H54 (cell line): ENCODE measurements at places on chromosomes 1 and 21.

DNA sequence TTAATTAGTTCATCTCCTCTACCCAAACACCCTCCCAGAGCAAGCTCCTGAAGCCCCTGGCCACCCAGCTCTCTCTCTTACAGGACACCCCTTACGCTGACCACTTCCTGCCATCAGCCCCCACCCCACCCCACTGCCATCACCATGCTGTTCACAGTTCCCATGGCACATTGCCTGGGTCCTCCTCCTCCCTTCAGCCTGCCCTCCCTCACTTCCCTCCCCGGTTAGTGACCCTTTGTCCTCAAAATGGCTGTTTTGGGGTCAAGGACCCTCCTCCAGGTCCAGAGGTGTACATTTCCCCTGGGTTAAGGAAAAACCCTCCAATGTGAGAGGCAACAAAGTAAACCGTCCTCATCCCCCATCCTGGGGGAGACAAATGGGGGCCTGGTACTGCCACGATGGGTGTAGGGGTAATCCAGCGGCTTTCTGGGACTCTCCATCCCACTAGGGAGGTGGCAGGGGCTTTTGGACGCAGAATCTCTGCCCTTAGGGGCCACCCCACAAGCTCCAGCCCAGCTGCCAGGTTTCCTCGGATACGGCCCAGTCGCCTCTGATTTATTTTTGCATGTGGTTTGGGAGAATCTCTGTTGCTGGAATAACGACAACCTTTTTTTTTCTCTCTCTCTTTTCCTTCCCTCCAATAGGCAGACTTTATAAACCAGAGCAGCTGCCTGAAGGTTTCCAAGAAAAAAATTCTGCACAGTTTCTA lies 8.5 kb downstream of the CAMK2N1 start:
- no peak for DNase-seq

DNA sequence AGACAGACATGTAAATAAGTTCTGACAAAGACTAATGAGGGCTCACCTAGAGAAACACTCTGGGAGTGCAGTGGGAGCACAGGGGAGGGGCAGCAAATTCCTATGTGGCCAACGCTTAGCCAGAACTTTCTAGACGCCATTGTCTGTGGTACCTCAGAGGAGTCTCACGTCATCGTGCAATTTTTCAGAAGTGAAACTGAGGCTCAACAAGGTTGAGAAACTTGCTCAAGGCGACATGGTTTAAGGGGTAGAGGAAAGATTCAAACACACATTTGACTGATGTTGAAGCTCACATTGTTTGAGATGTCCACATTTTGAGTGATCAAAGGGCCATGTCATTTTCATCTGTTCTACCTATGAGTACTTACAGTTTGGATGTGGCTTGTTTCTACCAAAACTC lies 152.6 kb upstream of the LMO4 start:
- DNase-seq, result no peak

DNA sequence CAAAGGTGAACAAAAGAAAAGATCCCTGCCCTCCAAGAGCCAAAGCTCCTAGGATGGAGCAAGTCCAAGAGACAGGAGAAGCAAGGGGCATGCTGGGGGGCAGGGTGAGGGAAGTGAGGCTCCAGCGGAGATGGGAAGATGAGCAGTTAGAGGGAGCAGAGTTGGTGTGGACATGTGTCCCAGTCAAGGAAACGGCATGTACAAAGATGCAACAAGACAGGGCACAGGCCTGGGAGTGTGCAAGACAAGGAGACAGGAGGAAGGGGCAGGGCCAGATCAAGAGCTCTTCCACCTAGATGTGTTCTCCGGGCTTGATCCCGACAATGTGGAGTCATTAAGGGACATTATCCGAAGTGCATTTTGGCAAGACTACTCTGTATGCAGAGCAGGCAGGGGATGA lies 82.1 kb downstream of the CAPZB start:
- DNase-seq, result no peak

- DNase-seq, result no peak
These were observed 4.6 kb downstream of the RAB3GAP2 start for GRCh38 chr1:220267630-220268029.

GRCh38 chr1:19814681-19815503 lies at the start of gene RNF186:
Gene RNF186 (minus strand): TSS chr1:19815283. CDS start chr1:19815101, 182 bp downstream.
- no peak for DNase-seq

DNA sequence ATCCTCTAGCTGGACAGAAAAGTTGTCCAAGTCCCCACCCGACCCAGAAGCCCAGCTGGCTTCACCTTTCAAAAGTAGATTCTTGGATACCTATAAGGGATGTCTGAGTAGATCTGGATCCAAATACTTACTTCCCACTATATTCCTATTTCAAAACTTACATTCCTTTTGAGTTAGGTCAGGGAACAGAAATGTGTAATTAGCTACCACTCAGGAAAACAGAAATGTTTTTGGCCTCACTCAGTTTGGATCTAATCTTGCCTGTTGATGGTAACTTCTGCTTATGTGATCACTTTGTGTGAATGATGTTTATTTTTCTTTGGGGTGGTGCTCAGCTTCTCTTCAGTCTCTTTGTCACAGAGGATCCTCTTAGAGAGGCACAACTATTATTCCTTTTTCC lies 814.4 kb upstream of the RGS18 start:
- DNase-seq, result peak; percentile 1

GRCh38 chr21:41402796-41403195 lies 23.2 kb upstream of the MX1 start:
- DNase-seq, result no peak
